Activated T-helper 2 cell treated with anti-CD3 and anti-CD28 coated beads, Interferon-gamma antibody, Interleukin-2, Interleukin-4, amounts not matched to agents 10 μg/mL and 5 μg/mL and 100 μg/mL, durations not matched to agents 14 hours and 24 hours and 36 hours (primary cell): ENCODE measurements at places on chromosomes 4 and X.

GRCh38 chr4:145936142-145936996 is 2.3 kb downstream of the ZNF827 start:
- DNase-seq: peak; percentile 58

DNA sequence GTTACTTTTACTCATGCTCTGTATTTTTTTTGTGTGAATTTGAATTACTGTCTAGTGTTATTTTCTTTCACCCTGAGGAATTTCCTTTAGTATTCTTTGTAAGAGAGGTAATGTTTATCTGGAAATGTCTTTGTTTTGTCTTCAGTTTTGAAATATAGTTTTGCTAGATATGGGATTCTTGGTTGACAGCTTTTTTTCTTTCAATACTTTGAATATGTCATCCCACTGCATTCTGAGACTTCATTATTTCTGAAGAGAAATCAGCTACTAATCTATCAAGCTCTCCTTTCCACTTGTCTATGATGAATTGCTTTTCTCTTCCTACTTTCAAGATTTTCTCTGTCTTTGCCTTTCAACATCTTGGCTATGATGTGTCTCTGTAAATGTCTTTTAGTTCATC is 217.0 kb upstream of the CASK start:
- no peak for DNase-seq

- DNase-seq: no peak
These were observed 15.8 kb downstream of the SYNPO2 start for GRCh38 chr4:118904418-118904817.

- no peak for DNase-seq
These were observed 275.9 kb downstream of the ARHGAP10 start for GRCh38 chr4:148007792-148008191.

GRCh38 chrX:125436855-125437254 is 117.2 kb downstream of the TEX13C start:
- no peak for DNase-seq

DNA sequence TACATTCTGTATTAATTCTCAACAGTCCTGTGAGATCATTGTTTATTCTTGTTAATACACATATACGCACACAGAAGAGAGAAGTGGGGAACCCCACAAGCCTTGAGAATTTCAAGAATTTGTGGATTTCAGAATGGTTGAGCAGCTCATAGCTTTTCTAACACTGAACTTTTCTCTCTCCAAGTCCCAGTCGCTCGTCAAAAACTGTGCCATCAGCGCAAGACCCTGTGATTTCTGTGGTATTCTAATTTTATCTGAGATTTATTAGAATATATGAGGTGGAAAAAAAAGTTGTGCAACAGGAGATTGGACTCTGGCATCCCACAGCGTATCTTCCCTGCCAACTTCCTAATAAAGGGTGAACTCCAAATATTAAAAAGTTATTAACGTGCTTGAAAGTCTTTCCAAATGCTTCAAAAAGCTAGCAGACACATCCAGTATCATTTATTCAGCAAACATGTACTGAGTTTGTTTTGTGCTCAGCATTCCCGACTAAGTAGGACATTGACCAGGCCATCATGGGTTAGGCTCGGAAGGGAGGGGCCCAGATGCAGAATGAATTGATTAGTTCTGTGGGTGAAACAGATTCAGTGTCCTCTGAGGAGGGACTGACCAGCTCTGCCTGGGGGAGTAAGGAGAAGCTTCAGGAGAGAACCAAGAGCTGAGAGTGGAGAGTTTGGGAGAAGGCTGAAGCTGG is 165.6 kb downstream of the CBR4 start:
- DNase-seq: no peak

GRCh38 chrX:10508891-10509290 is 111.5 kb downstream of the MID1 start:
- DNase-seq: no peak

DNA sequence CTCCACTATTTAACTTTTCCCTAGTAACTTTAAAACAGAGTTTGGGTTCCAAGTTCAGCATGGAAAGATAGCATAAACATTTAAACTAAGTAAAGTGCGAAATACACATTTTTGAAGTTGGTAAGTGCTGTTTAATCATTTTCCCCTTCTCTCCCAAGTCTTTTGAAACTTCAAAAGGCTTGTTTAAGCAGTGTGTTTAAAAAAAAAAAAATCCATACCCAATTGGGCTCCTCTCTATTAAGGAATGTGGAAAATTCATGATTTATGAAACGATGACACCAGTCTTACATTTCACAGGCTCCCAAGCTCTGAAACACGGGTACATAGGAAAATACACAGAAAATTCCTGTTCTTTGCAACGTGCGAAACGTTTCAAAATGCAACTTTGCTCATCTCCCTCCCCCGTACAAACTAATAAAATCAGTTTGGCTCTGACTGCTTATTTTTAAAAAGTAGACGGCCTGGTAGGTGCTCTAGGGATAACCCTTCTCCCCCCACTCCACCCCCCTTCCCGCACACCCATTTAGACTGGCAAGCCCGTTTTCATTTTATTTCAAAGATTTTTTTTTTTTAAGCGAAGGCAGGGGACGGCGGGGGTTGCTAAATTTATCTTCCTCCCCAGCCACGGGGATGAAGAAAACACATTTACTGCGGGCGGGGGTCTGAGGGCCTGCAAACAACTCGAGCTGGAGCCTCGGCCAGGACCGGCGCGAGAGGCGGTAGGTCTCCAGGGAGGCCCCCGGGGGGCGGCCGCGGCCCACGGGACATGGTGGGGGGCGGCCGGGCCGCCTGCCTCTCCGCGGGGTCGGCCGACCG is 786 bp upstream of the ZFX start:
- DNase-seq: no peak

DNA sequence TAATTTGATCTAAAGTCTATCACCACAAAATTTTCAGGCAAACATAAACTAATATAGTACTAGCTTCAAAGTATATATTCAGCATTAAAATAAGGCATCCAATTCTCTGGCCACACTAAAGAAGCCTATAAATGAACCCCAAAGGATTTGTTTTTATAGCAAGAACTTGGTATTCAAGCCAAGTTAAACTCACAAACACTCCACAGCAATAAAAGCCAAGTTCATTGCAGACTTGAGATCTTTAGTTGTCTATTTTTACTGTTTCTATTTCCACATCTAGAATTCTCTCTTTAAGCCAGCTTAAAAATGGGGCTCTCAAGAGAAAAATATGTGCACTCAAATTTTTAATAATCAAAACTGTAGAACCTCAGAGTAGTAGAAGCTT is 51.1 kb downstream of the WDFY3 start:
- DNase-seq: no peak

DNA sequence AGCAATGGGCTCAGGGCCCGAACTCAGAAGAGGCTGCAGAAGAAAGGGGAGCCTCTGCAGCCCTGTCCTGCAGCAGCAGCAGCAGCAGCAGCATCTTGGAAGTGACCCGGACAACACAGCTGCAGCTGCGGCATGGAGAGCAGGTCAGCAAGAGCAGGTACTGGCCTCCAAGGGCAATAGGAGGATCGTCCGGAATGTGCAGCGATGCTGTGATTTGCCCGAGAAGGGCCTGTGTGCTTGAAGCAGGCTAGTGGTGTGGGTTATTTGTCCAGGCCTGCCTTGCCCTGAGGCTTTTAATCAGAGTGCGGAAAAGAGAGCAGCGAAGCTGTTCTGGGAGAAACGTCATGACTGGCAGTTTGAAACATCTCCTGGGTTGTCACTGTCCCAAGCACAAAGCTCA is 126.0 kb downstream of the F11 start:
- no peak for DNase-seq
